Effector memory CD8-positive, alpha-beta T cell (primary cell): ENCODE measurements at places on chromosomes 3 and 15.

GRCh38 chr3:134666466-134666865 is 15.6 kb upstream of the KY start:
- no peak for DNase-seq

DNA sequence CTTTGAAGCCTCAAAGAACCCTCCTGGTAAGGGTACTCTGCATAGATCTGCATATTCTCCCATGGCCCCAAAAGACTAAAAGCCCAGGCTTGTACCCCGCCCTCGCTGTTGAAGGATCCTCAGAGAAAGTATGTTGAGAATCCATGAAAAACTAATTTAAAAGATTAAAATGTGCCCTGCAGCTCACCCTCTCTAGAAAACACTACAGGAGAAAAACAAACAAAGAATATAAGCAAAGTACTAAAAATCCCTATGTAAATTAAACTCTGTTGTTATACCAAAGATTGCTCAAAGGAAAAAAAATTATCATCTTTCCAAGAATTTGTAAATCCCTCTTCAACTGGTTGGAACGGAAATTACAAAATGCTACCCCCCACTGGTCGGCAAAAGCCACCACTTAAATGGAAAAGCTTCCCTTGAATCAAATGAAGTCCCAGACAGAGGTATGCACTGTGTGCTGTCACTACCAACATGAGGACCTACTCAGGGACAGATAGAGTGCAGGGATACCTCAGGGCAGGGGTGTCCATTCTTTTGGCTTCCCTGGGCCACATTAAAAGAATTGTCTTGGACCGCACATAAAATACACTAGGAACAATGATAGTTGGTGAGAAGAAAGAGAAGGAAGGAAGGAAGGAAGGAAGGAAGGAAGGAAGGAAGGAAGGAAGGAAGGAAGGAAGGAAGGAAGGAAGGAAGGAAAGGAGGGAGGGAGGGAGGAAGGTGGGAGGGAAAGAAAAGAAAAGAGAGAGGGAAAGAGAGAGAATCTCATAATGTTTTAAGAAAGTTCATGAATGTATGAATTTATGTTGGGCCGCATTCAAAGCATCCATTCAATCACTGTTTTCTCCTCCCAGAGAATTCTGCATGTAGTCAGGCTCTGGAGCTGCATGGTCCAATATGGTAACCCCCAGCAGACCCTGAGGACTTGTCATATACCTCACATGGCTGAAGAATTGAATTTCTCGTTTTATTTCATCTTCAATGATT is 88.1 kb downstream of the MAGI1 start:
- DNase-seq: no peak

GRCh38 chr15:77474310-77474988 is 53.8 kb downstream of the HMG20A start:
- DNase-seq: no peak

DNA sequence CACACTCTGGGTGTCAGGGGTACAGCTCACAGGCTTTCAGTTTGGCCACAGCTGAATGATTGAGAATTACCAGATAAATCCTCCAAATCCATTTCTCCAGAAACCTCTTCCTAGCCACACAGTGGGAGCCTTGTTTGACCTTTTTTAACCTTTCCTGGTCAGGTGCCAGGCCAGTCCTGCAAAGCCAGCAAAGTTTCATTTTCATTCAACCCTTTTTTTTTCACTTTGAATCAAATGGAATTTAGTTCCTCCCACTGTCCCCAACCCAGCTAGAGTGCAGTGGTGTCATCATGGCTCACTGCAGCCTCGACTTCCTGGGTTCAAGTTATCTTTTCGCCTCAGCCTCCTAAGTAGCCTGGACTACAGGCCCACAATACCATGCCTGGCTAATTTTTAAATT is 67.8 kb downstream of the NSUN3 start:
- no peak for DNase-seq

GRCh38 chr3:172354931-172355499 is 93.2 kb downstream of the GHSR start:
- DNase-seq: no peak

GRCh38 chr3:153285194-153285641 is 123.2 kb downstream of the RAP2B start:
- DNase-seq: no peak
